Colonic mucosa (tissue), 4 donors: ENCODE measurements at places on chromosomes 2 and 18. TPM values are rescaled to one million over a fixed set of nuclear protein-coding genes. Genes with fewer than 3 reads are reported as not detected.

- DNase-seq, result no peak
Measured at GRCh38 chr2:234587341-234588053, 90.6 kb upstream of the ARL4C start.

- DNase-seq, result peak; percentile 36
Measured at GRCh38 chr18:10049747-10050146, 135.9 kb downstream of the VAPA start.

GRCh38 chr18:58792086-58792485 is 72.6 kb upstream of the ZNF532 start:
- no peak for DNase-seq

GRCh38 chr18:36633961-36634412 is 194.8 kb downstream of the TPGS2 start:
- DNase-seq, result no peak

DNA sequence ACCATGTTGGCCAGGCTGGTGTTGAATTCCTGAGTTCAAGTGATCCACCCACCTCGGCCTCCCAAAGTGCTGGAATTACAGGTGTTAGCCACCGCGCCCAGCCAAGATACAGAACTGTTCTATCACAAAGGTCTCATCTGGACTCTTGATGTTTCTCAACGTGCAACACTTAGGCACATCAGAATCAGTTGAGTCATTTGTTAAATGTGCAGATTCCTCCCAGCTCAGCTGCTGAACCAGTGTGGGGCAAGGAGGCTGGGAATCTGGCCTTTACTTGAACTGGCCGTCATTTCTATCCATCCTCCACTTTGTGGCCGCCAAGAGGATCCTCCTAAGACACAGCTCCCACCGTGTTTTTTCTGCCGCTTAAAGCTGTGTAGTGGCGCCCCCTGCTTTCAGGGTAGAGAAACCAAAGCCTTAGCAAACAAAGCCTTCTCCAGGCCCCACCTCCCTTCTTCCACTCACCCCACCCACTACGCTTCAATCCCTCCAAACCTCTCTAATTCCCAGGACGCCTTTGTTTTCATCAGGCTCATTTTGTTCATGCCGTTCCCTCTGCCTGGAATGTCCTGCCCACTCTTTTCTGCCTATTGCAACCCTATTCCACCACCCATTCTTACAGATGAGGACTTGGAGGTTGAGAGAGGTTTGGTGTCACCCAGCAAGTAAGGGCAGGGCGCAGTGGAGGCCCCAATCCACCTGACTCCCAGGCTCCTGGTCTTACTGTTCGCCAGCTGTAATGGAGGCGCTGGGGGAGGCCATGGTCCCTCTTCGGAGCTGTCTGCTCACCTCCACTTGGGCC is 776 bp upstream of the SPEG start:
- no peak for DNase-seq

GRCh38 chr18:55592106-55592505 is 4.1 kb upstream of the TCF4 start:
- no peak for DNase-seq

GRCh38 chr2:228798458-228799207 is 472.5 kb downstream of the PID1 start:
- no peak for DNase-seq

GRCh38 chr2:33488715-33489540 is 12.5 kb downstream of the RASGRP3 start:
- DNase-seq, result no peak

DNA sequence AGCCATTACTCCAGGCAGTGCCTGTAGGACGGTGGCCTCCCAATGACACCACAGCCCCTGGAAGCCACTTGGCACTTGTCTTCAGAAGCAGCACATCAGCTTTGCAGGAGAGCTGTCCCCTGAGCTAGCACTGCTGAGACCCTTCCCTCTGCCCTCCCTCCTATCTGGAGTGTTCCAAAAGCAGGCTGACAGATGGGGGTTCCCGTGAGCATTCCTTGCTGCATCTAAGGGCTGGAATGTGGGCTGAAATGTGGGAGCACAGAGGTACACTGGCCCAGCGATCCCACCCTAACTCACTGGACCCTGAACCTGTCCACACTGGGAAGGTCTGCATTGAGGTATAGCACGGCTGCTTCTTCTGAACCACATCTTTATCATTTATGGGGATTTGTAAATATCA is 230.1 kb downstream of the ANAPC1 start:
- DNase-seq, result no peak

- DNase-seq, result no peak
Measured at GRCh38 chr2:104444392-104444791, 409.5 kb upstream of the POU3F3 start.

- no peak for DNase-seq
Measured at GRCh38 chr2:36556842-36557241, 41.1 kb downstream of the FEZ2 start.

DNA sequence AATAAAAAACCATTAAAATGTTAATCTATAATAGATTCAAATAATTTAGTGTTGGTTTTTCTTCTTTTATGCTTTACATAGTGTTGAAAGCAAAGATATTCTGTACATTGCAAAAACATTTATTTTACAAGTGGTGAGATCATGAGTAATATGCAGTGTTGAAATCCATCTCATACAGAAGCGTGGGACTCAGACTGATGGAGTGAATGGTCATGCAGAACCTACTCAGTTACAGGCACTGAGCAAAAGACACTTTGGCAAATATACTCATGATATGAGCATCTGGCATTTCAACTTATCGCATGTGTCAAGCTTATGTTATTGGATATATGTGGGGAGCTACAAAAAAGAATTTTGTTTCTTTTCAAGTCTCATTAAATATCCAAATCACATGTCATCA is 620.2 kb upstream of the NETO1 start:
- no peak for DNase-seq

- no peak for DNase-seq
Measured at GRCh38 chr18:58257461-58257860, 213.4 kb downstream of the NEDD4L start.

GRCh38 chr18:76956648-76957047 is 134.3 kb downstream of the ZNF236 start:
- no peak for DNase-seq

- no peak for DNase-seq
Measured at GRCh38 chr2:58106896-58107295, 60.3 kb downstream of the VRK2 start.

The APLF gene
- total RNA-seq, result 0.96 TPM

The GPR45 gene
- not detected for total RNA-seq

The FBLN7 gene
- total RNA-seq, result 0.66 TPM

The TTR gene
- total RNA-seq, result 2.8 TPM

The METTL8 gene
- 20.0 TPM for total RNA-seq

The ASIC4 gene
- total RNA-seq, result not detected
